ENCODE measurements at places on chromosomes 7 and 10. TPM values are rescaled to one million over a fixed set of nuclear protein-coding genes. Genes with fewer than 3 reads are reported as not detected.

DNA sequence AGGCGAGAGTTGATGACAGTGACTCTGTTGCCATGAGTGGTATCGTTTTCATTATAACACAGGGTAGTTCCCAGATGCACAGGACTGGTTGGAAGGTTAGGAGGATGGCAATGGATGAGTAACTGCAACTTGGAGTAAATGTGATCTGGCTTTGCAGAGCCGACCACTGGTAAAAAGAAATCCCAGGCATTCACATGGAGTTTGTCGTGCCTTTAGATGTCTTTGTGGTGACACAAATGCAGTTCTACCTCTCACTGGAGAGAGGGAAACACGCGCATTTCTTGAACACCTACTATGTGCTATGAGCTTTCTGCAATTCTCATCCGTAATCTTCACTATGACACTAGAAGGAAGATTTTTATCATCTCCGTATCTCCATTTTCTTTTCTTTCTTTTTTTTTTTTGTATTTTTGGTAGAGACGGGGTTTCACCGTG, 1.7 kb upstream of the MNX1 start:
- H3K27me3 ChIP-seq, result peaks cover 81% of the 10 kb centered on the region
- DNase-seq, result no peak
- H3K36me3 ChIP-seq, result no peaks in the 10 kb centered on the region
- no peak overlapping the region for H3K4me3 ChIP-seq
- no peak overlapping the region for H3K27ac ChIP-seq

DNA sequence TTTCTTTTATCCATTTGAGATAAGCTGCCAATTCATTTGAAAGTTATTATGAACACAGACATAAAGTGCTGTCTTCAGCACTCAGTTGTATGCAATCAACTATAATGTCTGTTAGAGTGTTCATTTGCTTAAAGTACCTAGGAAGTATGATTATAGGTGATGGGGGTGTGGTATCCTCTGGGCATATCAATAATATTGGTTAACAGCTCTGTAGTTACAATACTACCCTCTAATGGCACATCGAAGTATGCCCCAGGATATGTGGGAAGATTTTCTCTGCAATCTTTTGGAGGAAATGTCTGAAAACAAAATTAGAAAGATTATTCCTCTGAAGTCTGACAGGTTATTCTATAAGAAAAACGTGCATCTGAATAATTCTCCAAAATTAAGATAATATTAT, 429.7 kb downstream of the ARL4A start:
- H3K4me3 ChIP-seq, result no peak overlapping the region
- H3K4me1 ChIP-seq, result no peaks in the 10 kb centered on the region

DNA sequence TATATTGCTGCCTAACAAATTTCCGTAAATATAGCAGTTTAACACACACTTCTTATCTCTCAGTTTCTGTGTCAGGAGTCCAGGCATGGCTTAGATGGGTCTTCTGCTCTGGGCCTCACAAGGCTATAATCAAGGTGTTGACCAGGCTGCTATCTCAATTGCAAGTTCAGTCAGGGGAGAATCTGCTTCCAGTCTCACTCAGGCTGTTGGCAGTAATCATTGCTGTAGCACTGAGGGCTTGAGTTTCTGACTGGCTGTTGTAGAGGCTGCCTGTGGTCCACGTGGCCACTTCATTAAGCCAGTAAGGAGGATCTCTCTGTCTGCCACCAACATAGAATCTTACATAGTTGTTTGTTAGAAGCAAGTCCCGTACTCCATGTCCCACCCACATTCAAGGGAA, 138.4 kb downstream of the ST7 start:
- DNase-seq, result no peak
- H3K27ac ChIP-seq, result no peak overlapping the region
- H3K36me3 ChIP-seq, result no peaks in the 10 kb centered on the region
- no peak overlapping the region for H3K4me3 ChIP-seq
- peaks cover 6% of the 10 kb centered on the region for H3K4me1 ChIP-seq

TRIM74 gene
- total RNA-seq, result 4.4 TPM

MACC1 gene
- 0.05 TPM for total RNA-seq

- H3K4me3 ChIP-seq, result no peak overlapping the region
- H3K36me3 ChIP-seq, result no peaks in the 10 kb centered on the region
- no peaks in the 10 kb centered on the region for H3K27me3 ChIP-seq
These were observed 339.5 kb upstream of the TPK1 start for GRCh38 chr7:145175366-145175765.

DNA sequence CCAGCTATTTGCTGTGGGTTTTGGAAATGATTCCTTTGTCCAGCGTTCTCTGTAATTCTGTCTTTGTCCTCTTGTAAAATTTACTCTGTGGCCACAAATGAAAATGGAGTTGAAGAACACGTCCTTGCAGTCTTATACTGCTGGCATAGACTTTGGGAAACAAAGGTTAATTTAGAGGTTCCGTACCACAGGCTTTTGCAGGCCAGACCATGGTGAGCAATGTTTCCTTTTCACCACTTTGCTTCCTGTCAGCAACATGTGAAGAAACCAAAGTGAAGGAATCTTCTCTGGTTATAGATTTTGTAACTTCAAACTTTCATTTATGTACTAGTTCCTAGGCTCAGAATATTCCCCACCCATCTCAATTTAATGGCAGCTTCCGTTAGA, 488.5 kb downstream of the MDFIC start:
- no peaks in the 10 kb centered on the region for H3K36me3 ChIP-seq
- no peak for DNase-seq
- no peak overlapping the region for H3K4me3 ChIP-seq
- no peak overlapping the region for H3K27ac ChIP-seq
- no peaks in the 10 kb centered on the region for H3K27me3 ChIP-seq
- no peaks in the 10 kb centered on the region for H3K4me1 ChIP-seq

DNA sequence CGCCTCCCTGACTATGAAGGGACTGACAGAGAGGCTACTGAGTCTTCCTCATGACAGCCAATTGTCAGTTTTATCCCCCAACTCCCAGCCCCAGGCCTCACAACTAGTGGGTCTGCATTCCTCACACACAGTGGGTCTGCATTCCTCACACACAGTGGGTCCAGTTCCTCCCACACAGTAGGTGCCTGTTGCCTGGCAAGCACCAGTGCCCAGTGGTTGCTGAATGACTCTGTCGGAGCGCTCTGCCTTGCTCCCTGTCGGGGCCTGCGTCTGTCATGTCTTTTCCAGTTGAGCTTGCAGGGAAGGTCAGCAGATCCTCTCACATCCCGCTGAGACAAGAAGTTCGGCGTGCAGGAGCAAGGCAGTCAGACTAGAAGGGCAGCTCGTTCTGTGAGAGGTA, 590.0 kb upstream of the MKI67 start:
- H3K4me1 ChIP-seq, result no peaks in the 10 kb centered on the region
- H3K27me3 ChIP-seq, result peaks cover 5% of the 10 kb centered on the region
- H3K27ac ChIP-seq, result no peak overlapping the region
- DNase-seq, result no peak

GRCh38 chr10:26367771-26368170, 70.4 kb upstream of the APBB1IP start:
- no peak overlapping the region for H3K4me3 ChIP-seq
- peak; percentile 12 for DNase-seq
- no peaks in the 10 kb centered on the region for H3K27me3 ChIP-seq
- H3K36me3 ChIP-seq, result no peaks in the 10 kb centered on the region

DNA sequence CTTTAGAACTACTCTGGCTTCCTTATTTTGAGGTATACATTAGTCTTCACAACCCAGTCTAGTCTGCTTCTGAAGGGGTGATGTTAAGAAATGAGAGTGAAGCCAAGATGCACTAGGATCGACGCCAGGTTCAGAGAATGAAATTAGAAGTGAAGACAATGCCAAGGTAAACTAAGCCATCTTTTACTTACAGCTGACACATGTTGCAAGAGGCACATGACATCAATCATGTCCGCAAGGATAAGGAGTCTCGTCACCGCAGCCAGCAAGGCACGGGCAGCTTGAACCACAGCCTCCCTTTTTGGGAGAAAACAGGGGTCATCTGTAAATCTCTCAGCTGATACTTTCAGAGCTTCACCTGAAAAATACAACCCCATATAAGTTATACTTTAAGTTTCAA, 156.7 kb downstream of the CTNNA3 start:
- no peak overlapping the region for H3K27ac ChIP-seq
- no peak for DNase-seq
- no peaks in the 10 kb centered on the region for H3K36me3 ChIP-seq
- H3K27me3 ChIP-seq, result no peaks in the 10 kb centered on the region
- no peak overlapping the region for H3K4me3 ChIP-seq

DNA sequence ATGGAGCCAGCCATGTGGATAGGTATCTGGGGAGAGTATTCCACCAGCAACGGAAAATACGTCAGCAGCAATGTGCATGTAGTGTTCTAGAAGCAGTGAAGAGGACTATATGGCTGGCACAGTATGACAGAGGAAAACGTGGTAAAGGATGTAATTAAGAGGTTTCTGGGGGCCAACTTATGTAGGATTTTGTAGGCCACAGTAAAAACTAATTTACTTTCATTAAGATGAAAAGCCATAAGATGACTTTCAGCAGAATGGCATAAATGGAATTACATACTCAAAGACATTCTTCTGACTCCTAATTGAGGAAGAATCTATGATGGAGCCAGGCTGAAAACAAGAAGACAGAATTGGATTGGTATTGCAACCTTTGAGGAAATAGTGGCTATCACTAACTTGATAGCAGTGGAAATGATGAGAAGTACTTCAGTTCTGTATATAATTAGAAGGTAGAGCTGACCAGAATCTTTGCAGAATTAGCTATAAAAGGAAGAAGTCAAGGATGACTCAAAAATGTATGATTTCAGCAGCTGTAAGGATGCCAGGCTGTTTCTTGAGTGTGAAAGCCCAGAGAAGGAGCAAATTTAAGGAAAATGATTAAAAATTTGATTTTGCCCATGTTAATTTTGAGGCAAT, 156.7 kb downstream of the MBL2 start:
- H3K27ac ChIP-seq, result no peak overlapping the region
- H3K4me1 ChIP-seq, result no peaks in the 10 kb centered on the region
- no peaks in the 10 kb centered on the region for H3K27me3 ChIP-seq
- H3K36me3 ChIP-seq, result no peaks in the 10 kb centered on the region
- DNase-seq, result no peak
- H3K4me3 ChIP-seq, result no peak overlapping the region

IRF5 gene
- total RNA-seq, result 1.7 TPM

DNA sequence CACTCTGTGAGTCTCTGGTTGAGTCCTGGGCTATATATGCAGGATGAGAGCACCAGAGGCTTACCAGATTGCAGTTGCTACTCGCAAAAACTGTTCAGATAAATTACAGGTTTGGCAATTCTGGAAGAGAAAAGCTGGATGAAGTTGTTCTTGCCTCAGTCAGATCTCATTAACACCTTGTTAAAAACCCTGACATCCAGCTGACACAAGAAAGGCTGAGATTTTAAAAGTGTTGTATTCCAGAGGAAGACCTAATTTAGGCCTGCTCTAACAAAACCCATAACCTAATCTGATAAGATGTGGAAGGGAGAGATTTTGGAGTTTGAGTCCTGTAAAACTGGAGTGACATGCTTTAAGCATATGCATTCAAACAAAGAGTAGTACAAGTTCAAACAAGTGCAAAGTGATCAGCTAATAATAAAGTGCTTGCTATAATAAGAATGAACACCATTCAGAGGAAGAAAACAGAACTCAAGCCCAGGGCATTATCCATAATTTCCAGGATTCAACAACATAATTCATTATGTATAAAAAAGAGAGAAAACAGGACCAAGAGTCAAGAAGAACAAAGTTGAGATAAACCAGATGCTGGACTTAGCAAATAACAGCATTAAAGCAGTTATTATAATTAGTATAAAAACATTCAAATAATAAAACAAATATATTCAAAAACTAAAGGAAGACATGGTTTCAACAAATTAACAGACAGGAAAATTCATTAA, 135.5 kb downstream of the CD36 start:
- H3K36me3 ChIP-seq, result no peaks in the 10 kb centered on the region
- H3K4me3 ChIP-seq, result no peak overlapping the region
- H3K27ac ChIP-seq, result no peak overlapping the region
- no peak for DNase-seq

DNA sequence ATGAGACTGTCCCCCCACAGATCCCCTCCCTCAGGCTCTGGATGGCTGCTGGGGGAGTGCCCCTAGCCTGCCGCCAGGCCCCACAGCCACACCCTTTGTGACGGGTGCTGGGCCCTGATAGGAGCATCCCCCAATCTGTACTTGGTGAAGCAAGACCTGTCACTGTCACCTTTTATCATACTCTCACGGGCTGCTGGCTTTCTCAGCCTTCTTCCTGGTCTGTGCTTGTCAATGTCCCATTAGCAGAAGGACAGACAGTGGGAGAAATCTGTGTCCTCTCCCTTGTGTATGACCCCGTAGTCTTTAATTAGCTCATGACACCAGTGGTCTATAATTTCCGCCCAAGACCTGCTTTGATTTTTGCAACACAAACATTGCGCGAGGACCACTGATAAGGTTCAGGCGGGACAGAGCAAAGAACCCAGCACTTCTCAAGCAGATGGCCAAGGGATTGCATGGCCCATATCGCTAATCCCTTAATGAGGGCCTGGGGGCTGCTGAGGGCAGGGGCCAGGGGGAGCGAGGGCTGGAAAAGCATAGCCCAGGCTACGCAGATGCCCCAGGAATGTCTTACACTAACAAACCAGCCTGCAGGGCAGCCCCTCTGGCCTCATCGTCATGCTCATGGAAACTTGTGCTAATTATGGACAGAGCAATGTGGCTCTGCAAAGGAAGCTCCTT, 127.8 kb downstream of the PTPN20 start:
- no peak overlapping the region for H3K4me3 ChIP-seq
- no peaks in the 10 kb centered on the region for H3K27me3 ChIP-seq
- no peaks in the 10 kb centered on the region for H3K4me1 ChIP-seq
- H3K27ac ChIP-seq, result no peak overlapping the region
- DNase-seq, result no peak

DNA sequence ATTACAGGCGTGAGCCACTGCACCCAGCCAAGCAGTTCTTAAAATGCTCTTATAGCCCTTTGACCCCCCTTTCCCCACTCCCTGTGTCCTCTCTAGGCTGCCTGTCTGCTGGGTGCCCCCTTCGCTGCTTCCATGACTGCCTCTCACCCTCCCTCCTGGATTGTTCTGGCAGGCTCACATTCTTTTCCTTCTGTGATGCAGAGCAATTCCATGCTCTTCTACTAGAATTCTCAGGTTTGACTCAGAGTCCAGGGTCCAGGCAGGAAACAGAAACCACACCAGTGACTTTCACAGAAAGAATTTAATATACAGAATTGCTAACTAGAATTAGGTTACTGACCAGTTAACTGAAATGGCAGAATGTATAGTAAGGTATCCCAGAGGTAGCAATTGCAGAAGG, 244.8 kb downstream of the BAMBI start:
- no peak overlapping the region for H3K4me3 ChIP-seq
- DNase-seq, result no peak
- no peaks in the 10 kb centered on the region for H3K27me3 ChIP-seq
- H3K36me3 ChIP-seq, result no peaks in the 10 kb centered on the region
- no peaks in the 10 kb centered on the region for H3K4me1 ChIP-seq
- H3K27ac ChIP-seq, result no peak overlapping the region

- no peak overlapping the region for H3K27ac ChIP-seq
- H3K4me3 ChIP-seq, result no peak overlapping the region
- H3K27me3 ChIP-seq, result no peaks in the 10 kb centered on the region
- DNase-seq, result no peak
These were observed 83.0 kb downstream of the EEPD1 start for GRCh38 chr7:36236073-36236472.

GRCh38 chr10:86533328-86533727, 11.7 kb upstream of the WAPL start:
- H3K4me1 ChIP-seq, result peaks cover 18% of the 10 kb centered on the region
- H3K36me3 ChIP-seq, result no peaks in the 10 kb centered on the region
- H3K27me3 ChIP-seq, result no peaks in the 10 kb centered on the region

GRCh38 chr7:151062399-151063211, 3.2 kb downstream of the SLC4A2 start:
- peaks cover 35% of the 10 kb centered on the region for H3K36me3 ChIP-seq
- peaks cover 33% of the 10 kb centered on the region for H3K4me1 ChIP-seq
- no peak overlapping the region for H3K4me3 ChIP-seq
- H3K27ac ChIP-seq, result no peak overlapping the region
- no peaks in the 10 kb centered on the region for H3K27me3 ChIP-seq
